MCF 10A (cell line): ENCODE measurements at places on chromosomes 16 and 17.

DNA sequence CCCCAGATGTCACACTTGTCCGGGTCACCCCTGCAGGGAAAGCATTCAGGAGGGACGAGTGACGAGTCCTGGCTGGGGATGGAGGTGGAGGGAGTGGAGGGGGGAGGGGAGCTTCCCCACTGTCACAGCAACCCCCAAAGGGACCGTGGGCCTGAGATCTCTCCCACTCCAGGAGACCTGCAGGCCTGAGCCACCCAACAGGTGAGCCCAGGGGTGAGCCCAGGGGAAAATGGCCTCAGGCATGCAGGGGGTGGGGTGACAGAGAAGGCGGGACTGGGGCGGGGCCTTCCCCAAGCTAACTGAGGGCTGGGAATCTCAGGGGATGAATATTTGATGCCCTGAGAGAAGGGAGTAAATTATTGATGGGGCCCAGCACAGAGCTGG lies 2.4 kb downstream of the USH1G start:
- DNase-seq, result no peak

DNA sequence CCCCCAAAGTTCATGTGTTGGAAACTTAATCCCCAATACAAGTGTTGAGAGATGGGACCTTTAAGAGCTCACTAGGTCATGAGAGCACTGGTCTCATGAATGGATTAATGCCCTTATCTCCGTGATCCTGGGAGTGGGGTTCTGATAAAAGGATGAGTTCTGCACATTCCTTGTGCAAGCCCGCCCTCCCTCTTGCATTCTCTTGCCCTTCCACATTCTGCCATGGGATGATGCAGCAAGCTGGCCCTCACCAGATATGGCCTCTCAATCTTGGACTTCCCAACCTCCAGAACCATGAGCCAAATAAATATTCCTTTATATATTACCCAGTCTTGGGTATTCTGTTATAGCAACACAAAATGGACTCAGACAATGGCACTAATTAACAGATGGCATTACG lies 14.1 kb downstream of the GLG1 start:
- DNase-seq, result no peak

GRCh38 chr16:10180042-10180770 lies 2.0 kb downstream of the GRIN2A start:
- no peak for DNase-seq

DNA sequence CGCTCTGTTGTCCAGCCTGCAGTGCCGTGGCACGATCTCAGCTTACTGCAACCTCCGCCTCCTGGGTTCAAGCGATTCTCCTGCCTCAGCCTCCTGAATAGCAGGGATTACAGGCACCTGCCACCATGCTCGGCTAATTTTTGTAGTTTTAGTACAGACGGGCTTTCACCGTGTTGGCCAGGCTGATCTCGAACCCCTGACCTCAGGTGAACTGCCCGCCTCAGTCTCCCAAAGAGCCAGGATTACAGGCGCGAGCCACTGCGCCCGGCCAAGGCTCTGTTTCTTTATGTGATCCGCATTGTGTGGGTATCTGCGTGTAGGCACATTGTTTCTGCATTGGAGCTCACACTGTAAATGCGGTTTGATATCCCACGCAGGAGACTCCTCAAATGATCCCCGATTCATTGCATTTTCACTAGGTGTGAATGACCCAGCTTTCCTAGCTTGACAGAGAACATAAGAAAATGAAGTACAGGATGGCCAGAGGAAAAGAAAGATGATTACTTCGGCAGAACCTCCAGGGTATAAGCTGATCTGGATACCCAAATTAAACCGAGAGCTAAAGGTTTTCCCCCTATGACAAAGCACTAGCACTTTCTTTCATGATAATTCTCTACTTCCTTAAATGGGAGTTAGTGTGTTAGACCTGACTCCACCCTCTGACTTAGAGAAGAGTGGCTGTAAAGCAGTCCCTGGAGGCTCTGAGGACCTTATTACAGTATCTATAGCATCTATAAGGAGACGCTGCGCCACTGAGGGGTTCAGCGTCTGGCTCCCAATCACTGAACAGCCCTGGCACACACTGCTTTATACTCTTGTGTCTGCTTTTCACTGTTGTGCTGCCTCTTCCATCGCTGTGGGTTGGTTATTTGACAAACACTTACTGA lies 17.3 kb downstream of the COTL1 start:
- DNase-seq, result no peak

- peak; percentile 2 for DNase-seq
These were observed 48.7 kb downstream of the CPPED1 start for GRCh38 chr16:12754824-12755543.

- no peak for DNase-seq
These were observed 16.8 kb downstream of the KCTD5 start for GRCh38 chr16:2698965-2699750.

DNA sequence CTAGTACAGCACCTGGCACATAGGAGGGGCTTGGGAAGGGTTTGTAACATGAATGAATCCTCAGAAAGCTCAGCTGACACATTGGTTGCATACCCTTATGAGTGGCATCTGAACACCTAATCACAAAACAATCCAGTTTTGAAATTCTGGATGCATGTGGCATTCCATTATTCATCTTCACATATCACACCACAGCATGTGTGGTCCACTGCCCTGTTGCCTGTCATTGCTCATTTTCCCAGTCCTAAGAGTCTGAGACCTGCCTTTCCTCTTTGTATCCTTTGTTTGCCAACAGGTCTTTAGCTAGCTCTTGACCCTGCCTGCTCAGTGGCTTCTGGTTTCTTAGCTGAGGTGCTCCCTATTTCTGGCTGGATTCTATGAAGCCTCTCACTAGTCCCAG lies 170.8 kb upstream of the ASIC2 start:
- DNase-seq, result no peak

DNA sequence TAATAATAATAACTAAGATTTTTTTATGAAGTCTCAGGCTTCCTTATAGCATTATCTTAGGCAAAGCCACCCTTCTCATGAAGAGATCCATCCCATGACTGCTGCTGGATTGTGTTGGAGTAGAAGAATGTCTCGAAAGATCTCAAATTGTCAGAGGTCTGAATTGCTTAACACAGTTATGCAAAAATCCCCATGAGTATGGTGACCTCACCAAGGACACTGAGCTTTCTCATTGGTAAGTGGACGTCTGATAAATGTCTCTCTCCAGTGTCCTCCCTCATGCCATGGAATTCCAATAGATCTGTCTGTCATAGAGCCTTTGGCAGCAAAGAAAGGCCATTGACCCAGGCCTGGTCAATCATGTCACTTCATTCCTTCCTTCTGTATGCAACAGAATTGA lies 264.5 kb downstream of the CDH11 start:
- no peak for DNase-seq

- no peak for DNase-seq
These were observed 12.3 kb downstream of the CEP131 start for GRCh38 chr17:81210466-81210865.

- DNase-seq, result no peak
These were observed 52.5 kb downstream of the TMEM114 start for GRCh38 chr16:8537691-8538342.

- no peak for DNase-seq
These were observed 164.0 kb downstream of the LAT start for GRCh38 chr16:29148867-29149272.

- DNase-seq, result no peak
These were observed 25.4 kb upstream of the ITGB4 start for GRCh38 chr17:75695830-75696271.

GRCh38 chr17:44108440-44109311 lies 14.8 kb downstream of the HDAC5 start:
- DNase-seq, result peak; percentile 86

- DNase-seq, result no peak
These were observed 6.1 kb upstream of the PHF12 start for GRCh38 chr17:28957277-28957991.

GRCh38 chr17:62381561-62381960 lies 1.2 kb downstream of the EFCAB3 start:
- DNase-seq, result no peak

DNA sequence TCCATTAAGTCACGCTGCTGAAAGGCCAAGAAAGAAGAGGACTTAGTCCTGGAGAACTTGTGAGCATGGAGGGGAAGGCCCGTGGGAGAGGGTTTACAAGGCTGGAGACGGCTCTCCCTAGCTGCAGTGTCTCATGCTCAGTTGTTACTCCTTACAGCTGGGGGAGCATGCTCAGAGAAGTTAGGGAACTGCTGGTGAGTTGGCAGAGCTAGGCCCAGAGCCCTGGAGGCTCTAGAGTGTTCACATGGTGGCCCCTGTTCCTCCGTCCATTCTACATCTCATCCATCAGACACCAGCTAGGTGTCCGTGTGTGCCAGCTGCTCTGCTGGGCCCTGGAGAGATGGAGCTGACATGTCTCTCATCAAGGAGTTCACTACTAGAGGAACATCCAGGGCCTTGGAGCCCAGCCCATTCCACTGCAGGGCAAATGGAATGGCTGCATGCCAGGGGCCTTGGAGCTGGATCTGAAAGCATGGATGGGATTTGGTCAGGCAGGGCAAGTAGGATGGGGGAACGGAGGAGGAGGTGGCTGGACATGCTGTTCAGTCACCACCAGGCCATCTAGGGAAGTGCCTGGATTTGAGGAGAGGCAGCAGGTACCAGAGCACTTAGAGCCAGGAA lies 6.3 kb downstream of the XYLT2 start:
- DNase-seq, result no peak

DNA sequence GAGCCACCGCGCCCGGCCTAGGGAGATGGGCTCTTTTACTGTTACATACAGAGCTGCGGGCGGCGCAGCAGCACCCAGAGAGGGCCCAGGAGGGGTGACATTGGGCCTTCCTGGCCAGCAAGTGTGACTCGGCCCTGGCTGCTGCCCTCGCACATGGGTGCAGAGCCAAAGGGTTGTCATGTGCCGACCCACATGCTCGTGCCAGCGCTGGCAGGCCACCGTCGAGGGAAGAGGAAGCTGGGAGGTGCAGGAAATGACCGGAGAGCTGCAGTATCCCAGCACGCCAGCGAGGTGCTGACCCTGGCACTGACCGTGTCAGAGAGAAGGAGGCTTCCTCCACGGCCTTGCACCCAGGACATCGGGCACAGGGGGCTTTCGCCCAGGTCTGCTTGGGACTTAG lies 8.0 kb downstream of the ENDOV start:
- no peak for DNase-seq

GRCh38 chr17:47004906-47005305 lies 25.9 kb upstream of the RPRML start:
- DNase-seq, result no peak

GRCh38 chr17:68294196-68294555 lies 2.9 kb downstream of the ARSG start:
- no peak for DNase-seq

DNA sequence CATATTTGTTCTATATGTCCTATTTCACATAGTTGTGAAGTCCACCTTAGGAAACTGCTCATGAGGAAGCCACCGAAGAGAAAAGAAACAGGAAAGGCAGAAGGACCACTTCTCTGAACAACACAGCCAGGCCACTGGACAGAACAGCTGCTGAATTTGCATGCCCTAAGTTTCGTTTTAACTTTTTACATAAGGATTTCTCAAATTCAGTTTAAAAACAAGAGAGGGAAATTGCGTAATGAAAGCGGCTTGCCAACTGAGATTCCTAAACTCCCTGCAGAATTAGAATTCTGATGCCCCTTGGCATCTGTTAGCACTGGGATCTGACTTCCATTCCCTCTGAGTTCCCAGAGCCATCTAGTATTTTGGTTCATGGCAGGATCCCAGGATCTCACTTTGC lies 5.0 kb upstream of the CCL8 start:
- DNase-seq, result no peak
